ENCODE measurements at places on chromosomes 5 and 9.

DNA sequence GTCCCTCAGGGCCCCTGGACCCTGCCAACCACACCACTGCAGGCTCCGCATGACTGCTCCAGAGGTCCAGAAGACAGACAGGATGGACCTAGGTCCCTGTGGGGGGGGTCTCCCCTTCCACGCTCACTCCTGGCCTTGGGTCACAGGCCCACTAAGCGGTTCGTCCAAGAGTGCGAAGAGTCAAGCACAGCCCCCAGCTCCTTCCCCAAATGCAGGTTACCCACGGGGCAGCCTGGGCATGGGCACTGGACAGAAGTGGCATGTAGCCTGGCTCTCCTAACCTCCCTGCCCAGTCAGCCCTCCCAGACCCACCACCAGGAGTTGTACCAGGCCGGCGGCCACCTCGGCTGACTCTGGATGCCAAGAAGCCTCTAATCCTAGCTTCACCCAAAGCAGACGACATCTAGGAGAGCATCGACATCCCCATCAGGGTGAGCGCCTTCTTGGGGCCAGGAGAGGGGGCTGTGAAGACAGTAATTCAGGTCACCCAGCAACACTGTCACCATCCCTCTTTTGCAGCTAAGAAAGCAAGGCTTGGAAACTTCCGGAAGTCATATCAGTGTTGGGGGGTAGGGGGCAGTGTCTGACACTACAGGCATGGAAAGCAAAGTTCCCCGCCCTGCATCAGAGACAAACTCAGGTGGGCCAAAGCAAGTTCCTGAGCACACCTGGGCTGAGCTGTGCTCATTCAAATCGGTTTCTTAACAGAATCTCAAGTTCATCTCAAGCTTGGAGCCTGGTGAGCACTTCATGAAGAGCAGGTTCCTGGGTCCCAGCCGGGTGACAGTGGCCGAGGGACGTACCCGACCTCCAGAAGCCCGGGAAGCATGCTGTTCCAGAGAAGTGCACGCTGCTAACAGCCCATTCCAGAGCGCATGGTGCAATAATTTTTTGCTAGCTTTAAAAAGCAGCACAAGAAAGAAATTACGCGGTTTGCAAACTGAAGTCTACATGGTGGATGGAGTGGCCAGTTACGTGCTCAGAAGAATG, 68.7 kb downstream of the SEMA4D start:
- no peak for DNase-seq

GRCh38 chr9:130835441-130836298, 616 bp downstream of the ABL1 start:
- peak; percentile 69 for DNase-seq

- no peak for DNase-seq
Measured at GRCh38 chr9:11194246-11194645, 581.4 kb upstream of the PTPRD start.

DNA sequence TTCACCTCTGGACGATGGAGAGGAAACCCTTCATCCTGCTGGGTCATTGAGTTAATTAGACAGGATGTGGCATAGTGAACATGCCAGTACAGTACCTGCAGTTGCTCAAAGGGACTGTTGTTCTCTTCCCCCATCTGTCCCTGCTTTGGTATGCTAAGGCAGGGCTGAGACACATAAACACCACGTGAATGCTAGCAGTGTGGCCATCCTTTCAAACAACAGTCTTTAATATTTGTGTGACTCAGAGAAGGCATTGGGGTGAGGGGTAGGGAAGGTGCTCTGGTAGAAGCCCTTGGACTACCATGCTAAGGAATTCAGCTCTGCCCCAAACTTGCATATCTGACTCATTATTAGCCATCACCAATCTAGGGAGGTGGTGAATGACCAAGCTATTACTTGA, 180.2 kb upstream of the ZNF618 start:
- DNase-seq, result no peak

GRCh38 chr9:90860826-90861225, 59.2 kb downstream of the SYK start:
- no peak for DNase-seq

GRCh38 chr5:150077996-150078801, 8.2 kb downstream of the CSF1R start:
- no peak for DNase-seq

DNA sequence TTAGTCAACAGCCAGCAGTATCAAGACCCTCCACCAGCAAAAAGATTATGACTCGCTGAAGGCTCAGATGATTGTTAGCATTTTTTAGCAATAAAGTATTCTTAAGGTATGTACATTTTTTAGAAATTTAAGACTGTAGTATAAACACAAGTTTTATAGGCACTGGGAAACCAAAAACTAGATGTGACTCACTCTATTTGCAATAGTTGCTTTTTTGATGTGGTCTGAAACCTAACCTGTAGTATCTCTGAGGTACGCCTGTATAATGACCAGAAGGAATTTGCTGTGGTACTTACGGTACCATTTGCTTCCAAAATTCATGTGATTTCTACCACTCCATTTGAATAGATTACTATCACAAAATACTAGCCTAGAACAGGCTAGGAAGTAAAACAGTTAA, 60.8 kb downstream of the WDR41 start:
- no peak for DNase-seq

DNA sequence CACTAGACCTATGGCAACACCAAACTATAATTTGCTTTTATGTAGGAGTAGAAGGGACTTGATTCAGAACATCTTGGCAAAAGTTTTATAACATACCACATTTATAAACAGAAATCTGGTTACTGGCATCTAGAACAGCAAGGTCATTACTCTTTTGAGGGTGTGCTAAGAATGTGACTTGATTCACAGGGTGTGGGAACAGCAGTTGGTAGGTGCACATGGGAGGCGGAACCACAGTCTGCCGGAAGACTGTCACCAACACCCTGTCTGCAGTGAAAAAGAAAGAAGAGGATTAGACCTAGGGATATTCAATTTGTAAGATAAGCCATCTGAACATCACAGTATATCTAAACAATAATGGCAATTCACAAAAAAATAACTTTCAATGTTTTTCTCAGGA, 23.0 kb downstream of the ELP1 start:
- no peak for DNase-seq

- DNase-seq, result no peak
Measured at GRCh38 chr5:35850967-35851680, 5.6 kb upstream of the IL7R start.

- no peak for DNase-seq
Measured at GRCh38 chr9:136525207-136525606, 20.6 kb downstream of the NOTCH1 start.

DNA sequence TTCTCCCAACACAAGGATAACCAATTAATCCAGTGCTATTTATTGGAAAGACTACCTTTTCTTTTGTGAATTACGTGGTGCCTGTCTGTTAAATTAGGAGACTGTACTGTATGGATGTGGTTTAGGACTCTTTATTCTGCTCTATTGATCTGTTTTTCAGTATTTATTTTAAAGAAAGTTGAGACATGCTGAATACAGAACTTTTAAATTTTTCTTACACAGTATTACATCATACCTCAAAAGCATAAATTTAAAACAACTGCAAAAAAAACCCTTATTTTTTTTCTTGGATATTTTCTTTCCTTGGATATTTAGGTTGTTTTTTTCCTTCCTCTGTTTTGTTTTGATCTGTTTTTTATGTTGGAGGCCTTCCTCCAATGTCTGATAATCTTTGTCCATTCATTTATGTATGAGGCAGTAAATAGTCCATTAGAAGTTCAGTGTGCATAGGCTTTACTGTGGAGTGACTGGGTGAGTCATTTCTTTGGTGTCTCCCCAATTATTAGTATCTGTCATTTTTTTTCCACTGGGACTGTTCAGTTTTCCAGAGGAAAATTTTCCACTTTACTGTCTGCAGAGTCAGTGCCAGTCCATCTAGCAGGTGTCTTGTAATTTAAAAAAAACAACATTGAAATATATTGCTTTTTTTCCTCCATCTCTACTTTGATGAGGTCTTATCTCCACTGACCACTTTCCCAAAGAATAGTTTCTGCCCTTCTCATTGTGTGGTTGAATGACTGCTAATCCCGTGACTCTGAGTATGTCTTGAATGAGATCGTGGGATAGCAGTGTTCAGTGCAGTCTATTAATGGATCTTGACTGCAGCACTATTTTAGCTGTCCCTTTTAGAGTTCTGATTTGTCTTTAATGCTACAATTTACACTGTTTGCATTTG, 15.2 kb downstream of the CYSTM1 start:
- no peak for DNase-seq

- DNase-seq, result peak; percentile 68
Measured at GRCh38 chr9:133121915-133122550, 993 bp upstream of the RALGDS start.
